Naive thymus-derived CD8-positive, alpha-beta T cell (primary cell): ENCODE measurements at places on chromosomes 12 and 14. TPM values are rescaled to one million over a fixed set of nuclear protein-coding genes. Genes with fewer than 3 reads are reported as not detected.

PRH2 gene
- polyA plus RNA-seq = not detected

- H3K4me3 ChIP-seq = no peak overlapping the region
- no peak overlapping the region for H3K27ac ChIP-seq
Observed at GRCh38 chr12:97907504-97907903, 444.9 kb downstream of the RMST start.

PRB2 gene
- polyA plus RNA-seq = not detected

- peak overlapping the region; percentile 97 for H3K27ac ChIP-seq
- H3K4me3 ChIP-seq = no peak overlapping the region
- DNase-seq = no peak
- no peaks in the 10 kb centered on the region for H3K27me3 ChIP-seq
- no peaks in the 10 kb centered on the region for H3K36me3 ChIP-seq
Observed at GRCh38 chr14:89420502-89420901, 3.5 kb upstream of the FOXN3 start.

USP44 gene
- polyA plus RNA-seq = 9.0 TPM

- H3K36me3 ChIP-seq = no peaks in the 10 kb centered on the region
- H3K4me1 ChIP-seq = no peaks in the 10 kb centered on the region
- H3K27me3 ChIP-seq = peaks cover 5% of the 10 kb centered on the region
- DNase-seq = no peak
Observed at GRCh38 chr14:20935303-20935984, 19.8 kb upstream of the RNASE2 start.

SLCO1B1 gene
- polyA plus RNA-seq = not detected

CLEC4C gene
- polyA plus RNA-seq = not detected

BBOF1 gene
- 3.8 TPM for polyA plus RNA-seq
